Ammon's horn (tissue), 1 donor: ENCODE measurements at places on chromosomes 4 and X.

- no peak for DNase-seq
These were observed 1655.8 kb upstream of the TENM3 start for GRCh38 chr4:180587379-180587778.

- no peak for DNase-seq
These were observed 680.7 kb upstream of the SPANXN1 start for GRCh38 chrX:144566592-144566991.

- no peak for DNase-seq
These were observed 4.7 kb downstream of the HAND2 start for GRCh38 chr4:173525118-173526011.

DNA sequence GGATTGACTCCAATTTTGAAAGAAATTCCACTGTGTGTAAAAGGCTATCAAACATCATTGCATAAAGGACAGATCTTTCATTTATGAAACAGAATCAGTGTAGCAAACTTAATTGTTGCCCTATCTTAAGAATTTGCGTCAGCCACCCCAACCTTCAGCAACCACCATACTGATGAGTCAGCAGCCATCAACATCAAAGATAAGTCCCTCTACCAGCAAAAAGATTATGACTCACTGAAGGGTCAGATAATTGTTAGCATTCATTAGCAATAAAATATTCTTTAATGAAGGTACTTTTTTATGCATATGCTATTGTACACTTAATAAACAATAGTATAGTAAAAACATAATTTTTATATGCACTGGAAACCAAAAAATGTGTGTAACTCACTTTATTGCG, 15.8 kb upstream of the GRSF1 start:
- no peak for DNase-seq

- DNase-seq, result no peak
These were observed 77.4 kb downstream of the MBNL3 start for GRCh38 chrX:132411310-132411977.

DNA sequence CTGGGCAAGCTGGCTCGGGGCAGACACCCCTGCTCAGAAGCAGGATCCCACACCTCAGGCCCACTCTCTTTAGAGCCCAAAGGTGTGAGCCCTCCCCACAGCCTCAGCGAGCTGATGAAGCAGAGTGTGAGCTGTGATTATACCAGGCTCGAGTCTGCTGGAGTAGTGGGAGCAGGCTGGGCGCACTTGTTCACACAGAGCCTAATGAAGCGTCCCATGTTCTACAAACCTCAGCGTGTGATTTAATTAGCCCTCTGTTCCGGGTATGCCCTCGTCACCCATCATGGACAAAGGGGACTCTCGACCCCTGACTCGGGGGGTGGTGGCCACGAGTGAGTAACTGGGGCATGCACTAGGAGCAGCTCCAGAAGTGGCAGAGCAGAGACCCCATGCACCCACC, 62.3 kb downstream of the PPP2R2C start:
- DNase-seq, result no peak

GRCh38 chrX:71450433-71451106, 82.3 kb upstream of the OGT start:
- no peak for DNase-seq

- no peak for DNase-seq
These were observed 130.0 kb upstream of the MAOA start for GRCh38 chrX:43525901-43526610.

DNA sequence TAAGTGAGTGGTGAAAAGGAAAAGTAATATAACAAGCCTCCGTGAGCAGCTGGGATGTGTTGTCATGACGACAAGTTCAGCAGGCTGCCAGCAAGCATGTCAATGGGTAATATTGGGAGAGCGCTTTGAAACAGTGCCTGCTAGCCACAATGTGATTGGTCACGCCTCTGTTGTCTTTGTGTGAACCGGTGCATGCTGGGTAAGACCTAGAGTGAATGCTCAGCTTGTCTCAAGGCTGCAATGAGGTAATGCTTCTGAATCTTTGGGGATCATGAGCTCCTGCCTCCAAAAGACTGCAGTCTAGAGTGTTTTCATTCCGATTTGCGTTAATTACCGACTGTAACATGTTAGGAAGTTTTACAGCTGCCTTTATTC, 54.9 kb downstream of the STOX2 start:
- peak; percentile 97 for DNase-seq

DNA sequence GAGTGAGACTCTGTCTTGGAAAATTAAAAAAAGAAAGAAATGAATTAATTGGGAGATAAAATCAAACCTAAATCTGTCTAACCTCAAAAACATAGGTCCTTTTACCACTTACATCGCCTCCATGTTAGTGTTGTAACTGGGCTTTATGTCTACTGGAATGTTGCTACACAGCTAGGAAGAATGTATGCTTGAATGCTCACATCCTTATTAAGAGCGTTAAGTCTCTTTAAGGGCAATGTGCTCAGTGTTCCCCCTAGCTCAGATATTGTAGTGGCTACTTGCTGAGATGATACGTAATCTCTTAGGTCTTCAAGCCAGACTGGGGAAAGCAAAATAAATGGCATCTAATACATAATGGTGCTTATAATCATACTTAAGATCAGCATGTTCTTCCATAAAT, 1072.8 kb downstream of the PDHA2 start:
- DNase-seq, result no peak

- DNase-seq, result no peak
These were observed 63.3 kb upstream of the ARX start for GRCh38 chrX:25079020-25079419.

DNA sequence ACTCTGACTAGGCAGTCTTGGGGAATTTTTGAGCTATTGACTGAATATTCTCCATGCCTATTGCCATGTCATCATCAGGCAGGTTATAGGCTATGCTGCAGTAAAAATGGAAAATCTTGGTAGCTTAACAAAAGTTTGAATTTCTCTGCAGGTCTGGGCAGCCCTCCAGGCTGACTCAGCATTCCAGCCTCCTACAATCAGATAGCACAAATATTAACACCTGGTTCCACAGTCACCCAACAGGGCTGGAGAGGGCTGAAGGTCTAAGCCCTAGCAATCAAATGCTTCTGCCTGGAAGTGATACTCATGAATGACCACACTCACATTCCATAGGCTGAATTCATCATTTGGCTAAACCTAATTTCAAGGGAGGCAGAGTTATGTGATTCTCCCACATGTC, 9.6 kb upstream of the PPP3CA start:
- no peak for DNase-seq

GRCh38 chrX:110228453-110228852, 89.4 kb downstream of the AMMECR1 start:
- no peak for DNase-seq

GRCh38 chr4:71944956-71945355, 86.8 kb upstream of the NPFFR2 start:
- DNase-seq, result no peak

GRCh38 chr4:93066749-93067148, 761.8 kb upstream of the ATOH1 start:
- no peak for DNase-seq

- no peak for DNase-seq
These were observed 418.0 kb downstream of the NLGN4X start for GRCh38 chrX:5810636-5811035.

DNA sequence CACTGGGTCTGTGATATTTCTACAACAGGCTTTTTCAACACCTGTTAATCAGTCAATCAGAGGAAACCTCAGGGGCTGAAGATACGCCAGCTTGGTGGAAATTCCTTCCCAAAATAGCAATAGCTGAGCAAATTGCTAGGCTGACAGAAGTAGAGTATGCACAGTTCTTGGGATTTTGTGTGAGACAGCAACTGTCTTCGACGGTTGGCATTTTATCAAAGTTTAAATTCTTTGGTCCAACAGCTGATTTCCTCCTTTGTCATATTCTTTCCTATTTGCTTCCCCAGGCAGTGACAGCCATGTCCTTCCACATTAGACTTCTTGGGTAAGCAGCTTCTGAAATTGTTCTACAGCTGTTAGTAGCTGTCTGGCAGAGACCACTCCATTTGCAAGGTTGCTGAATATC, 8.0 kb upstream of the PALLD start:
- no peak for DNase-seq

DNA sequence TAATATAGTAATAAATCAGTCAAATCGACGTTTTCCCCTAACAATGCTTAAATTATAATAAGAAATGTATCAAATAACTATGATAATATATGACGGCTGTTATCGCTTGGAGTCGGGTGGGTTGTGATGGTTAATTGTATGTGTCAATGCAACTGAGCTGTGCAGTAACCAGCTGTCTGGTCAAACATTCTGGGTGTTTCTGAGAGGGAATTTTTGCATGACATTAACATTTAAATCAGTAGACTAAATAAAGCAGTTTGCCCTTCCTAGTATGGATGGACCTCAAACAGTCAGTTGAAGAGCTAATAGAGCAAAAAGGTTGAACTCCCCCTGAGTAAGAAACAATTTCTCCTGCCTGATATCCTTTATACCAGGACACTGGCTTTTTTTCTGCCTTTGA, 96.7 kb downstream of the YIPF7 start:
- DNase-seq, result no peak

- no peak for DNase-seq
These were observed 710.6 kb upstream of the DIAPH2 start for GRCh38 chrX:95974096-95974470.

GRCh38 chrX:40268188-40268520, 170.4 kb upstream of the BCOR start:
- no peak for DNase-seq

DNA sequence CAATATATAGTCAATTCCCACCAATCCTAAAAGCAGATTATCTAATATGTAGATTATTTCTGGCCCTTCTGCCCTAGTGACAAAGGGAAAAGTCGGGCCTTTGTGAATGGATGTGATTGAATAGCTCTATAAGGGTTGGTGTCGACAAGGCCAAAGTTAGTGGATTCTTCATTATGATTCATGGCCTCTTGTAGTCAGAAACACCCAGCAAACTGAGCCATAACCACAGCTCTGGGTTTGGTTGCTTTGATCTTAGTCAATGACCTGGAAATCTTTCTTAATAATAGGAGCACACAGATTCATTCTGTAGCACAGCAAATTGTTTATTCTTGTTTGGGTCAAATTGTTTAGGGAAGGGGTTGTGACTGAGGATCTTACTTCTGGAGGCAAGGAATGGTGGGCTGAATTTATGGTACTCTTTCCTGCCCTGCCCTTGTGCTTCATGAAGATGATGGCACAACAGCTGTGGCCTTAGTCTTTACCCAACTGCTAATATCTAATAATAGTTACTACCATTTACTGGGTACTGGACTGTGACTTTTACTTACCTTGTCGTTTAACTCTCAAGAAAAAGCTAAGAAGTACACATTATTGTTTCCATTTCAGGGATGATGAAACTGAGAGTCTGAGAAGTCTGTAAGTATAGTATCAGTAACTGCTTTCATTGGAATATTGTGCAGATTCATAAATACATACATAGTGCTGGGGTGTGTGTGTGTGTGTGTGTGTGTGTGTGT, 74.0 kb downstream of the AFF2 start:
- no peak for DNase-seq

DNA sequence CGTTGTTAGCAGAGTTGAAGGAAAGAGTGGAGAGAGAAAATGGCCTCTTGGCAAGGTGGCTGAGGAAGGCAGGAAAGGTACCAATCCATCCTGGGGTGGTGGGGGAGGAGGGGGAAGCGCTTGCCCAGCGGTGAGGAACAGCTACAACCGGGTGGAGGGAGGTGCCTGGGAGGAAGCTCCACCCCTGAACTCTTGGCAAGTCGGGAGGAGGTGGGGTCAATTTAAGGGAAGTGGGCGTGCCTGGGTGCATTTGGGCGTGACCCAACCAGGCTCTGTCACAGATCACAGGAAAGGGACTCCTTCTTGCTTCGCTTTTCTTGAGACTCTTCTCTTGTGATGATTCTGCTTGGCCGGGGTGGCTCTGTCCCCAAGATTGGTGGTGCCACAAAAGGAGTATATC, 41.7 kb downstream of the BCORL1 start:
- DNase-seq, result peak; percentile 58

GRCh38 chr4:108024878-108025165, 35.1 kb downstream of the HADH start:
- no peak for DNase-seq

- no peak for DNase-seq
These were observed 33.1 kb upstream of the ANXA10 start for GRCh38 chr4:168059251-168059650.

GRCh38 chr4:86160426-86160825, 199.4 kb downstream of the MAPK10 start:
- no peak for DNase-seq

DNA sequence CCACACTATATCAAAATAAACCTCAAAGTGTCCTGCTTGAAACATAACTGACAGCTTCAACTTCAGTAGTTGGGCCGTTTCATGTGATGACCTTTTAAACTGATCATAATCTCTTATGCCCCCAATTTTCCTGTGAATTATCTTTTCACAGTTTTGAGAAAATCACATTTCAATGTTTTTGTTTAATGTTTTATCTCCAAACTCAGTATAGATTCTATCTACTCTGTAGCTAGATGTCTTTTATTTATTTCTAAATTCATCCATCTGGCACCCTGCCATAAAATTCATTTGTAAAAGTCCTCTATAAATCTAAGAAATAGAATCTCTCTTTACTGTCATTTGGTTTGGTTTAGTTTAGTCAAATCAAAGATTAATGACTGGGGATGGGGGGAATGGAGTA, 557.3 kb downstream of the ANKRD50 start:
- no peak for DNase-seq

DNA sequence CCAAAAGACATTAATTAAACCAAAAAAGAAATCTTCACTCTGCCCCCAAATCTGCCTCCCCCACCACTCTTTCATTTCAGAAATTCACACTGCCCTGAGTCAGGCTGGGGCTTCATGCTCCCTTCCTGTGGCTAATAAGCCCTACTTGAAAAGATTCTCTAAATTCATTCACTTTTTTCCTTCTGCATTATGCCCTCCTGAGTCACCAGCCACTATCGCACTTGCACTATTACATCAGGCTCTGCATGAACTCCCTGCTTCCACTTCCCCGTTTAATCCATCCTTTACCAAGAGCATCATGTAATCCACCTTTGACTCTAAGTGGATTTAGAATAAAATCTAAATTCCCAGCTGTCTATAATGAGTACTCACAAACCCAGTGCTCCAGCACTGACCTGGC, 295.4 kb upstream of the KLF3 start:
- no peak for DNase-seq

- peak; percentile 20 for DNase-seq
These were observed 30.6 kb downstream of the WWC2 start for GRCh38 chr4:183129675-183130074.

DNA sequence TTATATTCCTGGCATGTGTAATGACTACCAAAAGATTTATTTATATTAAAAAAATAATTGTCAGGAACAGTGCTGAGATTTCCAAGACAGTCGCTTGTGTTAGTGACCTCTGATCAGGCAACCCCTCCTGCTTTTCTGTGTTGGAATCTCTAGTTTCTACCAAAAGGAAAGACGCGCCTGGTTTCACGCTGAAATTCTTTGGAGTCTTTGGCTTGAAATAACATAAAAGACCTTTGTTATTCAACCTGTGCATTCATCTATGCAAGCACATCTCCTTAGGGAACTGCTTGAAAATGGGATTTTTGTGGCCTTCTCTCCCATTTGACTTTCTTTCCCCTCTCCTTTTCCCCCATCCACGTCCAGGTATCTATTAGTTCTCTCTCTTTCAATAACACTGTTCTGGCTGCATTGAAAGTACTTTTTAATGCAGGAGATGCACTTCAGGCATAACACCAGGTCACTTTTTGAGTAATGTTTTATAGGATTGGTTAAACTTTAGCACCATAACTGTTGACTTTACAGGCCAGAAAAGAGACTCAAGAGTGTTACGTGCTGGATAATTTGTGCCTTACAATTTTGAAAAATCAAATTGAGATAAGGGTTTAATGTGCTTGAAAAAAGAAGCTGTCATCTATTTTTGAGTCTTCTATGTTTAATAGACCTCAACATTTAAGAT, 172.7 kb downstream of the GPAT3 start:
- no peak for DNase-seq

GRCh38 chrX:47623540-47624027, 3.9 kb upstream of the SYN1 start:
- peak; percentile 70 for DNase-seq
